ENCODE measurements at places on chromosomes 12 and 14. TPM values are rescaled to one million over a fixed set of nuclear protein-coding genes. Genes with fewer than 3 reads are reported as not detected.

Gene KRT5
- not detected for total RNA-seq

Gene PTPN6
- total RNA-seq, result 3.8 TPM

Gene OVCH1
- not detected for total RNA-seq

Gene RFX4
- total RNA-seq, result not detected

Gene KLRB1
- total RNA-seq, result not detected

Gene WSB2
- total RNA-seq, result 76.4 TPM

Gene RHNO1
- total RNA-seq, result 14.8 TPM

Gene GARIN6
- total RNA-seq, result not detected

Gene KRT6A
- total RNA-seq, result not detected

Gene GALNT8
- total RNA-seq, result 25.3 TPM

Gene NINJ2
- total RNA-seq, result 0.76 TPM

All from glutamatergic neuron (in vitro differentiated cells).